ENCODE measurements at places on chromosomes 1 and 21.
A peak's percentile ranks its signal among the peaks of the same experiment; 100 is the strongest.

DNA sequence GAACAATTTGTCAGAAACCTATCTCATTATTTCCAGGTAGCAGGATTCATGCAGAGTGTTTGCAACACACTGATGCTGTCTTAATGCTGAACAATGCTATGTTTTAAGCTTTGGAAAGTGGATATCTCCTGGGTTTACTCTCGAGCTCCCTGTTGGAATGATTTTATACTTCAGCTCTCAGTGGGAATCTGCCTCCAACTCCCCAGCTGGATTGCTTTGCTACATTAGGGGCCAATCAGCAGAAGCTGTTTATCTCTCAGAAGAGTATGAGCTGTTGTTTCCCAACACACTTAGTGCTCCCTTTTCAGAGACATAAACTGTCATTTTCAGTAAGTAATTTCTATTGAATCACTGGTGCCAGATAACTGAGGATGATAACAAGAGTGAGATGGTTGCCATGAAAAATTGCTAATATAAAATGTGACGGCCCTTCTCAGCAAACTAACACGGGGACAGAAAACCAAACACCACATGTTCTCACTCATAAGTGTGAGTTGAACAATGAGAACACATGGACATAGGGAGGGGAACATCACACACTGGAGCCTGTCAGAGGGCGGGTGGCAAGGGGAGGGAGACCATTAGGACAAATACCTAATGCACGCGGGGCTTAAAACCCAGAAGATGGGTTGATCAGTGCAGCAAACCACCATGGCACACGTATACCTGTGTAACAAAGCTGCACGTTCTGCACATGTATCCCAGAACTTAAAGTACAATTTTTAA, 265.9 kb upstream of the RUNX1 start:
- DNase-seq: no peak

- DNase-seq: peak; percentile 77
Observed at GRCh38 chr1:6141592-6141991, 38.5 kb downstream of the CHD5 start.

DNA sequence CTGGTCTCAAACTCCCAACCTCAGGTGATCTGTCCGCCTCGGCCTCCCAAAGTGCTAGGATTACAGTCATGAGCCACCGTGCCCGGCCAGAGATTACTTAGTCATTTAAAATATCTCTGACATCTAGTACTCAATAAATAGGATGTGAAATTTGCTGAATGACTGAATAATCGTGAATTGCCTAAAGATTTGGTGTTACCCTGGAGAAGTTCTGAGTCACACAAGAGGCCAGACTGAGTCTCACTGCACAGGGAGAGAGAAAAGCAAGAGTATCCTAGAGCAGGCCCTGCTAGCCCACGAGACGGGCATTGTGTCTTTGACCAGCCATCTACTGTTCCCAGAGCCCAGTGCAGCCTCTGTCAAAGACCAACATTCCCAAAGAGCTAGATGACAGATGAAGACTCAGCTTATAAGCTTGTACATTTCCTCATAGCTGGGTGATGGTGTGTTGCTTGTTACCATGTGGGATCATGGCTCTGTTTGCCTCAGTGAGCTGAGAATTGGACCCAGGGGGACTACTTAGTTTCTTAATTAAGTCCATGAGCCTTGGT, 5.6 kb upstream of the EIF4G3 start:
- DNase-seq: no peak

DNA sequence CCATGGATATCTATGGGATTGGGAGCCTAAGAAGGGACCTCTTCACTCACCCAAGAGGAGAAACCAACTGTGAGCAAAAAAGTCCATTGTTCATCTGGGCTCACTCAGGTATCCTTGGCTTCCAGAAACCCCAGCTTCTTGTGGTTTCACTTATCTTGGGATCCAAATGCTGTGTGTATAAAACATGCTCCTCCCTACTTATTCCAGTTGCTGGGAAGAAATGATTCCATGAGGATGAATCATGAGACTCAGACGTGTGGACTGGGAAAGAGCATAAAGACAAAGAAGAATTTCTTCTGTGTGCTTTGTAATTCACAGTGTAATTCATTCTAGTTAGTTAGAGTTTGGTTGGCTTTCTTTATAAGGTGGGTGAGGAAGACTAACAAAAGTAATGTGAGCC, 283.7 kb downstream of the ZNF648 start:
- no peak for DNase-seq

- peak; percentile 85 for DNase-seq
Observed at GRCh38 chr21:43645136-43645891, 14.0 kb downstream of the HSF2BP start.

DNA sequence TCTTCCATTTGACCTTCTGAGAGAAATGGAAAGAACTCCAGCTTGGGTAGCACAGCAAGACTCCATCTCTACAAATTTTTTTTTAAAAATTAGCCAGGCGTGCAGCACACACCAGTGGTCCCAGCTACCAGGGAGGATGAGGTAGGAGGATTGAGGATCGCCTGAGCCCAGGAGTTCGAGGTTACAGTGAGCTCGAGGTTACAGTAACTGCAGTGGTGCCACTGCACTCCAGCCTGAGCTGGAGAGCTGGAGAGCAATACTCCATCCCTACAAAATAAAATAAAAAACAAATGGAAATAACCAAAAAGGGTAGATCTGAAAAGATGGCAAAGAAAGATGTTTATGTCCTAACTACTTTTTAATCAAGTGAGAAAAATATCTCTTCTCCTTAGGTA, 14.5 kb downstream of the POGZ start:
- DNase-seq: no peak

- DNase-seq: no peak
Observed at GRCh38 chr1:150225546-150225945, 10.4 kb downstream of the ANP32E start.

- DNase-seq: no peak
Observed at GRCh38 chr1:177044390-177044789, 120.1 kb downstream of the ASTN1 start.

DNA sequence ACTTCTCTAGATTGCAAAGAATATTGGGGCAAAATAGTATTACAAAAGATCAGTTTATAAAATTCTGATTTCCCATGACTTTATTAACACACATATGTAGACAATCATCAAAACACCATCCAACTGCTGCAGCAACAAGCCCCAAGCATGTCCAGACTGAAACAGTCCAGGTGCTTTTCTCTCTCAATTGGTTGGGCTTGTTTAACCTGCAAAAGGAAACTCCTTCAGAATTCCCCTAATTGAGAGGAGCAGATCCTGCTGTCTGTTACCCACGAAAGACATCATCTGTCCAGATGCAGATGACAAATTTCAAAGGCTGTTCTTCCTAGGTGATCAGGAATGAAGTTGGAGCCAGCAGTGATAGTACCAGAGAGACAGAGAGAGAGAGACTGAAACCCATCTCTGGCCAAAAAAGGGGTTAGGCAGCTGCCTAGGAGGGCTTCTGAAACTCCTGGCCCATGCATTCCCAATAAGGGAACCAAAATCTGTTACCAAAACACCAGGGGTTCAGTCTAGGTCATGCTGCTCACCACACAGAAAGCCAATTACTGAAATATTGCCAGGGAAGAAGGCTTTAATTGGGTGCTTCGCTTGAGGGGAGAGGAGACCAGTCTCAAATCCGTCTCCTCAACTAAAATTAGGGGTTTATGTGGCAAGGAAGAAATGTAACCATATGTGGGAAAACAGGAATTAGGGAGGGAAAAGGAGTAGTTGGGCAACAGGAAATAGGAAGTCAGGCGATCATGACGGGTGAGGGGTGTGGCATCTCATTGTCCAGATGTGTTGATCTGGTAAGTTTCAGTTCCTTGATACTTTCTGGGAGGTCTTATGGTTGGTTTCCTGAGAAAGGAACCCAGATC, 34.7 kb upstream of the RGL1 start:
- DNase-seq: no peak

DNA sequence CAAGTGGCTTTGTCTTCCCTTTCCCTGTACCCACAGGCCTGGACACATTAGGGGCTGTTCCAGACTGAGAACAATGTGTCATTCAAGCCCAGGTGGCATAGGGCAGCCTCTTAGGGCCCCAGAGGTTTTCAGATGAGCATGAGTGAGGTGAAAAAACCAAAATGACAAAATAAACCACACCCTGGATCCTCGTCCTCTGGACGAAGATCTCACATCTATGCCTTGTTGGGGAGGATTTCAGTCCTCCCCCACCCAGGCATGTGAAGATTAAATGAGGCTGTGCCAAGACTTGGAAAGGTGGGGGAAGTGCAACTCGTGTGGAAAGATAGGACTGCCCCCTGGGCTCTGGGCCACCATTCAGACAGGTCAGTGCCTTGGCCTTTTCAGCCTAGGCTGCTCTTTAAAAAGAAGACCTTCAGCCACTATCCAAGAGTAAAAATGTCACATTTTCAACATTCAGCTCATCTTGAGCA, 32.8 kb upstream of the IL19 start:
- no peak for DNase-seq

DNA sequence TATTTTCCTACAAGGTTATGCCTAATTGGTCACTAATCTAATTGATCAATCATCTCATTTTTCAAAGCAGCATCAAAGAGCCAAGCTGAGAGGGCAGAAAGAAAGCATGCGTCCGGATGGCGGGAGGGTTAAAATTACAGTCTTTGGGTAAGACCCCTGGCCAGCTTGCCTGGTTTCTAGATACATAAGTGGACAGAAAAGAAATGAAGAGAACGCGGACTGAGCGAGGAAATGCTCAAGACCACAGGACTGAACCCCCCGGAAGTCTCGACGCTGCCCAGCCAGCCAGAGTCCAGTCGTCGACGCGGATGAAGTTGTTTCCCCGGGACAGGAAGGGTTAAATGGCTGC, 297.2 kb downstream of the OMA1 start:
- no peak for DNase-seq

GRCh38 chr1:172341697-172342096, 78.8 kb upstream of the C1orf105 start:
- no peak for DNase-seq

- DNase-seq: no peak
Observed at GRCh38 chr1:93675931-93676330, 5.7 kb downstream of the BCAR3 start.

DNA sequence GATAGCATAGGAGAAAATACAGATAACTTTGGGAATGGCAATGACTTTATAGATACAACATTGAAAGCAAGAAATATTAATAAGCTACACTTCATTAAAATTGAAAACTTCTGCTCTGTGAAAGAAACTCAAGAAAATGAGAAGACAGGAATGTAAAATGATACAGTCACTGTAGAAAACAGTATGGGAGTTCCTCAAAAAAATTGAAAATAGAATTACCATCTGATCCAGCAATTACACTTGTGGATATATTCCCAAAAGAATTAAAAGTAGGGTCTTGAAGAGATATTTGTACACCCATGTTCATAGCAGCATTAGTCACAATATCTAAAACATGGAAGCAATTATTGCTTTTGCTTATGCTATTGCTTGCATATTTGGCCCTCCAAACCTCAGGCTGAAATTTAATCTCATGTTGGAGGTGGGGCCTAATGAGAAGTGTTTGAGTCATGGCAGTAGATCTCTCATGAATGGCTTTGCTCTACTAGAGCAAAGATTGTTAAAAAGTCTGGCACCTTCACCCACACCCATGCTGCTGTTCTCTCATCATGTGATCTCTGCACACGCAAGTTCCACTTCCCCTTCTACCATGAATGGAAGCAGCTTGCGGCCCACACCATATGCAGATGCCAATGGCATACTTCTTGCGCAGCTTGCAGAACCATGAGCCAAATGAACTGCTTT, 15.3 kb upstream of the AHCYL1 start:
- no peak for DNase-seq

DNA sequence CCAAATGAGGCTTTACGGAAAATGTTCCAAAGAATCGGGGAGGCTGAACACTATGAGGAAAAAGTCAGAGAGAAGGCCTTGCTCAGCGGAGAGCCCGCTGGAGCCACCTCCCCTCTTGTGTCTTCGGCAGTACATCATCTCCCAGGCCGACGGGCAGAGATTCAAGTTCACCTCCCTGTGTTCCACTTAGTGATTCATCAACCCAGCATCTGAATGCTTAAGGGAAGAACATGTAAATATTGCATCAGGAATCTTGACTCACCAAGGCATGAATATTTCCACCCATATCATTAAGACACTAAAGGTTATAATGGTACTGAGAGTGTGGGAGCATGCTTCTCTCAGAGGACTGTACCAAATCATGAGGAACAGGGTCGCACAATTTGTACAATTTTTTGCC, 172.5 kb downstream of the ST6GALNAC5 start:
- no peak for DNase-seq

DNA sequence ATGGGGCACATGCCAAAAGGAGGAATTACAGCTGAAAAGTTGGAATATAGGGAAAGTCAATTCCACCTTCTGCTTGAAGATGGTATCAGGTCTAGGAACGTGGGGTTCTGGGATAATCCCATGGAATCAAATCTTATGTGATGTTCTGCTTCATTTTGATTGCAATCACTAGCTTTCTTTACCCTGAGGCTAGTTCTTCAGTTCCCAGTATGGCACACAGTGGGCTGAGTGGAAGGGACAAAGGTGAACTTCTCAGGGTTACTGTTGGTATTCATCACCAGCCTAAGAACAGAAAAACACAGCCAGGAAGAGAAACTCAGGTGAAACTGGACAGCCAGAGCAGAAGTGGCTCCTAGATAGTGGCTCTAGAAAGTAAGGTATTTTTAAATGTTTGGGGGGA, 117.8 kb downstream of the TNFSF18 start:
- no peak for DNase-seq

DNA sequence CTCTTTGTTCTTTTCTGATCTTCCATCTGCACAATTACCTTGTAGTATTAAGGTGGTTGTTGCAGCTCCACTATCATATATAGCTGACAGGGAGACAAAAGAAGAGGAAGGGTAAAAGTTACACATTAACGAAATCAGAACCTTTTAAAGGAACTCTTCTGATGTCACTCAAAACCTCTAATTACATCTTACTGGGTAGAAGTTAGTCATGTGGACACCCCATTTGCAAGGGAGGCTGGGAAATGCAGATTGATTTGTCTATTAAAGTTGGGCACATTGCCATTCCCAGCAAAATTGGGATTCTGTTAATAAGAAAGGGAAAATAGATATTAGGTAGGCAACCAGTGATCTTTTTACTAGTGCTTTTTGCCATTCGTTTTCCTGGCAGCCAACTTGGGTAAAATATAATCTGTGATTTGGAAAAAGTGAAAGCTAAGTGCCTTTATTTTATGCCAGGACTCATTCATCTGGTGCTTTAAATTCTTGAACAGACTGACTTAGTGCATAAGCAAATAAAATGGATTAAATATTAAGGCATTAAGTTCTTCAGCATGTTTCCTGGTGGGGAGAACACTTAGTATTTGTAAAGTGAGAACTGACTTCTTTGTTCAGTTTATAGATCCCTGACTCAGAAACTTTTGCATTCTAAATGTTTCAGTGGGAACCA, 71.3 kb downstream of the DNM3 start:
- DNase-seq: no peak

DNA sequence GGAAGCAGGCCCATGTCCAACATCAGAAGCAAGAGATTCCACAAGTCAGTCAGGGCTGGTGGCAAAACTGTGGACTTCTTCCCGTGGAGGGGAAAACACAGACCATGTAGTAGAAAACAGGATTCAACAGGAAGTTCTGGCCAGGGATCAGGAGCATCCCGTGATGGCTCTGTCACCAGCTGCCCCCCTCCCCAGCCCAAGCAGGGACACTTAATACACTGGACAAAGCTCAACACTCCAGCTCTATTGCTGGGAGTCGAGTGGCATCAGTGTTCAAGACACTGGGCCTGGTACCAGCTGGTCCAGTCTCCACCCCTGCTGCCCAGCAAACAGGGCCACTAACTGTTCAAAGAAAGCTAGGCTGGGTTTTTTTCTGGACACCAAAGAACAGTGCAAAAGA, 3.7 kb downstream of the SLC45A3 start:
- no peak for DNase-seq
